ENCODE measurements at places on chromosomes 1 and 21.

GRCh38 chr1:46697053-46697452 lies 21.9 kb downstream of the EFCAB14 start:
- no peak for DNase-seq

GRCh38 chr1:161021165-161021969 lies 415 bp upstream of the F11R start:
- peak; percentile 70 for DNase-seq

- DNase-seq: no peak
Observed at GRCh38 chr21:31670070-31670469, 10.6 kb downstream of the SOD1 start.

- no peak for DNase-seq
Observed at GRCh38 chr21:16587141-16587581, 857.4 kb downstream of the USP25 start.

- no peak for DNase-seq
Observed at GRCh38 chr1:62593825-62594394, 3.4 kb upstream of the ANGPTL3 start.

GRCh38 chr1:41101950-41102607 lies 80.6 kb upstream of the SLFNL1 start:
- no peak for DNase-seq

DNA sequence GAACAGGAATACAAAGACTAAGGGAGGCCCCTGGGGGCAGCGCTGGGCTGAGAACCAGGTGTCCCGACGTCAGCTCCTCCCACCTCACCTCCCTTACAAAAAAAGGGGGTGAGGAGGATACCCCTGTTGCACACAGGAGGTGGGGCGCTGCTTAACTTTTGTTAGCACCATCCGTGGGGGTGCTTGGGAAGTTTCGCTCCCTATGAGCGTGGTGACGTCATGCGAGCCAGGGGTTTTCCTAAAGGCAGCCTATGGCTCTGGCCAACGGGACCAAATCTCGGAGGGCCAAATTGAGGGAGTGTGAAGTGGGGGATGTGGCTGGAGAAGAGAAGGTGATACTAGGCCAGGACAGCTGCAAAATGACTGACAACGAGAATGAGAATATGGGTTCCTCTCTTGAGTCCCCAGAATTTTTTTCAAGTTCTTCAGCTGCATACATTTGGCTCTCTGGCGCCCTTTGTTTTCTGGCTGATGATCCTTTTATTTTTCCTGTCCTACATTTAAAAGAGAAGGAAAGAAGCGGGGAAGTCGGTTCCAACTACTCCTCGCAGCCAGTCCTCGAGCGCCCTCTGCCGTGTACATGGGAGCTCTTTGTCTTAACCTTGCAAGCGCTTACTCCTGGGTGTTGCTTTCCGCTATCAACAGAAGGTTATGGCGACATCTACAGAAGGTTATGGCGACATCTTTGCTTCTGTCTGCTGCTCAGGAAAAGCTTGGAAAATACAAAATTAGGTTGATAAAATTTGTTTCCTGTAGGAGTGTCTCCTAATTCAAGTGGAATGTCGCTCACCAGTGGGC lies 48.0 kb upstream of the ZC3H11B start:
- DNase-seq: peak; percentile 41

GRCh38 chr1:21200767-21201166 lies 24.1 kb upstream of the EIF4G3 start:
- DNase-seq: no peak

DNA sequence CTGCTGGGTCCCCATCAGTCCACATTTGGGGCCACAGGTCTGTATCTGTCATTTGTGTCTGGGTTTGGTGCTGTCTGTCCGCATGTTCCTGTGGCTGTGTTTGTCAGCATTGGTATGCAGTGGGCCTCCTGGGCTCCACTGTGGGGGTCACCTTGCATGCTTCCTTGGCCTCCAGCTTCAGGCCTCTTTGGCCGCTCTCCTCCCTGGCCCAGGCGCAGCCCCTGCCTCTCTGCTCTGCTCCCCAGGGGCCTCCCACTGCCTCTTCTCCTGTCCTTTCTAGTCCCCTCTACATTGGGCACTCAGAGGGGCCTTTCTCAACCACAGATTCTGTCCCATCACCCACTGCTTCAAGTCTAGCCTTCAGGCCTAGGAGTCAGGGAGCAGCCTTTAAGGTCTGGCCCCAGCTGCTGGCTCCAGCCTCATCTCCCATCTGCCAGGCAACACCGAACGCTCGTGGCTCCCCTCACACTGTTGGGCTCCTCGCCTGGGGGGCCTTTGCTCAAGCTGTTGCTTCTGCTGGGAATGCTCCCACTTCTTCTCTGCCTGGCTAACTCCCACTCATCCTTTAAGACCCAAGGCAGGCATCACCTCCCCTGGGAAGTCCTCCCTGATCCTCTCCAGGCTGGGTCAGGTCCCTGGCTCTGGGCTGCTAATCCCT lies 14.6 kb downstream of the ZNF362 start:
- DNase-seq: no peak

GRCh38 chr1:29518183-29518835 lies 282.0 kb downstream of the PTPRU start:
- no peak for DNase-seq

All from stimulated activated CD4-positive, alpha-beta T cell treated with anti-CD3 and anti-CD28 coated beads, Interleukin-2, amount 100 ng/mL, for 48 hours (primary cell).